ENCODE measurements at places on chromosomes 1 and 21.

DNA sequence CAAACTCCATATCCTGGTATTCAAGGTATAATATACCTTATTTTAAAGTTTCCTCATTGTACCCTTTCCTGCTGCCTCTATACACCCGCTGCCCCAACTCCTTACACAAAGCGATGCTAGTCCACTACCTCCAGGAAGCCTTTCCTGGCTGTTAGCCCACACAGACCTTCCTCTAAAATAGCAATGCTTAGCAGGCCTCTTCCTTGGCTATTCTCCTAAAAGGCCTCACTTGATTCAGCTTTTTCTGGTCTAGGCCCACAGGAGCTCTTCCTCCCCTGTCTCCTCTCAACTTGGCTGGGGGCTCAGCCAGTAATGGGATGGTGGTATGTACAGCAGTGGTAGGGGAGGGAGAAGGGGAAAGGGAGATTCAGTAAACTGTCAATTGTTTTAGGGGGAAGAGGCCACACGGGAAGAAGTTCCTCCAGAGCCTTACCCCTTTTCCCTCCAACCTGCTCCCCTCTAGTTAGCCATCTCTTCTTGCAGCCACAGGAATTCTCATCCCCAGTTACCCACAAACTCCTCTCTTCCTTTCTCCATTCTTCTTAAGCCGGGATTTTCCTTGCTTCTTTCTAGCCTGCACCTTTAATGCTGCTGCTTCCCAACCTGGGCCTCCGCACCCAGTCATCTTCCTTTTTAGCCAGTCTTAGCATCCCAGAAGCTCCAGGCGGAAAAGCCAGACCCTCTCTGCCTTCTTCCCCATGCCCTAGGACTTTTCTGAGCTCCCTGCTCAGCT lies 2.6 kb downstream of the LRRC41 start:
- DNase-seq: no peak

DNA sequence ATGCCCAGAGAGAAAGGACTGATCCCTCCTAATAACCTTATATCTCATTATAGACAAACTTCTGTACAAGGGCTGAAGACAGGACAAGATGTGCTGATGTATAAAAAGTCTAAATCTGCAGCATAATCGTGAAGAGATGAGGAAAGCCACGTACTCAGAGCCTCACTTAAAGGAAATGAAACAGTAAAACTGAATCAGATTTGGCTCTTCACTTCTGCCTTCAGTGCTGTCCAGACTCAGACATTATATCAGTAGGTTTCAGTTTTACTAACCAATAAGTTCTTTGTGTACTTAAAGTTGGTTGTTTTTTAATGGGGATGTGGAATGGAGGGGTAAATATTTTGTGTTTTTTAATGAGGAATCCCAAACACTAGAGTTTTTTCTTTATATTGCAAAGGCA lies 45.3 kb upstream of the RGS1 start:
- DNase-seq: peak; percentile 46

DNA sequence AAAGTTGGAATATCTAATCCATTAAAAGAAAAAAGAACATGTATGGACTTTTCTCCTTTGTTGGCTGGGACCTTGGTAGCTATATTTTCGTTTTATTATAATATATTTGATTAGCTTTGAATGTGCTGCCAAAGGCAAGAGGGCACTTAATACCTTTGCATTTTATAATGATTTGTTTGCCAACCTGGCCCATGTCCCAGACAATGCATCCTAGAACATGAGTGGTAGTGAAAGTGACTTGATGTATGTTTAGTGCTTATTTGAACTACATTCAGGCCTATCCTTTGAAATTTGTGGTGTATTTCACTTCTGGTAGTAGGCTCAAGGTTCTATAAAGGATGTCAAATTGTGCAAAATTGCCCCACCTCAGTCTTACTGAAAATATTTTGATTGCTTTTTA lies 25.9 kb downstream of the CACHD1 start:
- no peak for DNase-seq

GRCh38 chr1:15339570-15339969 lies 70.1 kb upstream of the EFHD2 start:
- no peak for DNase-seq

- DNase-seq: no peak
These were observed 23.9 kb downstream of the DNAJC16 start for GRCh38 chr1:15550573-15550972.

GRCh38 chr1:97340951-97341350 lies 579.9 kb downstream of the DPYD start:
- no peak for DNase-seq

- DNase-seq: no peak
These were observed 48.3 kb downstream of the CLIC4 start for GRCh38 chr1:24793447-24794129.

- DNase-seq: no peak
These were observed 149.9 kb upstream of the IRF2BP2 start for GRCh38 chr1:234759888-234760287.

- no peak for DNase-seq
These were observed 16.5 kb downstream of the BRWD1 start for GRCh38 chr21:39296891-39297290.

DNA sequence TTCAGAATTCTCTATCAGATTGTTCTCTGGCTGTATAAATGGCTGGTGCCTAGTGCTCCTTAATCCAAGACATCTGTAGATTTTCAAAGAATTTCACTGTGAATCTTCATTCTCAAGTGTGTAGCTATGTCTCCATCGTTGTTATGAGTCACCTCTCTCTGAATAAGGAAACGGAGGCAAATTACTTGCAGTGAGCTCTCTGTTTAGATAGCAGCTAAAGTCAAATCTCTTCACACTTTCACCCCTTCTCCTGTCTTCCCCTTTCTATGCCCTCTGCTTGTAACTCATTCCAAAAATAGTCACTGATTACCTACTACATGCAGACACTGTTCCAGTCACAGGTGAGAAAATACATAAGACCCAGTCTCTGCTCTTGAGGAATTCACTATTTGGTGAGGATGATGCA lies 39.7 kb downstream of the CHML start:
- peak; percentile 22 for DNase-seq

DNA sequence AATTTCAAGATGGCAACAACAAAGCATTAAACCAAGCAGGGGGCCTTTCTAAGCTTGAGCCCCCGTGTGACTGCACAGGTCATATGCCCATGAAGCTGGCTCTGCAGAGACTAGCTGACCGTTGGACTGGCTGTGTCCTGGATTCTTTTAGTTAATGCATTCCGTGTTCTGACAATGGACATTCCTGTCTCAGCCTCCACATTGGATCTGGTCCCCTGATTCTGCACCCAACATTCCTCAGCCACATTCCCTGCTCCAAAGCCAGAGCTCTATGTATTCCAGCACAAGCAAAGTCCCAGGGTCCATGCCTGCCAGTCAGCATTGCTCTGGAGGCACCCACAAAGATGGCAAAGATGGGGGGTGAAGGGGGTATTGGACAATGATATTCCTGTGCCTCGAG lies 5.1 kb upstream of the NAV1 start:
- DNase-seq: peak; percentile 2

- DNase-seq: no peak
These were observed 35.1 kb upstream of the LBR start for GRCh38 chr1:225462714-225463574.

- DNase-seq: no peak
These were observed 2.3 kb downstream of the AGPAT3 start for GRCh38 chr21:43867332-43867703.

DNA sequence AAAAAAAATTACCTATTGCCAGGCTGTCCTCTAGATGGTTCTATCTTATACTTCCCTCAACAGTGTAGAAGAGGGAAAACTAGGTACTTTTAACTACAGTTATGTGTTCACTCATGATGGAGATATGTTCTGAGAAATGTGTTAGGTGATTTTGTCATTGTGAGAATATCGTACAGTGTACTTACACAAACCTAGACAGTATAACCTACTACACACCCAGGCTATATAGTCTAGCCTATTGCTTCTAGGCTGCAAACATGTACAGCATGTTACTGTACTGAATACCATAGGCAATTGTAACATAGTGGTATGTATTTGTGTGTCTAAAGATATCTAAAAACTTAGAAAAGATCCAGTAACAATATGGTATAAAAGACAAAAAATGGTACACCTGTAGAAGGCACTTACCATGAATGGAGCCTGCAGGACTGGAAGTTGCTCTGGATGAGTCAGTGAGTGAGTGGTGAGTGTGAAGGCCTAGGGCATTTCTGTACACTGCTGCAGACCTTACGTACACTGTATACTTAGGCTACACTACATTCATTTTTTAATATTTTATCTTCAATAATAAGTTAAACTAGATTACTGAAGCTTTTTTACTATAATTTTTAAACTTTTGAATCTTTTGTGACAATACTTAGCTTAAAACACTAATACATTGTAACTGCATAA lies 13.2 kb downstream of the MGST3 start:
- no peak for DNase-seq

DNA sequence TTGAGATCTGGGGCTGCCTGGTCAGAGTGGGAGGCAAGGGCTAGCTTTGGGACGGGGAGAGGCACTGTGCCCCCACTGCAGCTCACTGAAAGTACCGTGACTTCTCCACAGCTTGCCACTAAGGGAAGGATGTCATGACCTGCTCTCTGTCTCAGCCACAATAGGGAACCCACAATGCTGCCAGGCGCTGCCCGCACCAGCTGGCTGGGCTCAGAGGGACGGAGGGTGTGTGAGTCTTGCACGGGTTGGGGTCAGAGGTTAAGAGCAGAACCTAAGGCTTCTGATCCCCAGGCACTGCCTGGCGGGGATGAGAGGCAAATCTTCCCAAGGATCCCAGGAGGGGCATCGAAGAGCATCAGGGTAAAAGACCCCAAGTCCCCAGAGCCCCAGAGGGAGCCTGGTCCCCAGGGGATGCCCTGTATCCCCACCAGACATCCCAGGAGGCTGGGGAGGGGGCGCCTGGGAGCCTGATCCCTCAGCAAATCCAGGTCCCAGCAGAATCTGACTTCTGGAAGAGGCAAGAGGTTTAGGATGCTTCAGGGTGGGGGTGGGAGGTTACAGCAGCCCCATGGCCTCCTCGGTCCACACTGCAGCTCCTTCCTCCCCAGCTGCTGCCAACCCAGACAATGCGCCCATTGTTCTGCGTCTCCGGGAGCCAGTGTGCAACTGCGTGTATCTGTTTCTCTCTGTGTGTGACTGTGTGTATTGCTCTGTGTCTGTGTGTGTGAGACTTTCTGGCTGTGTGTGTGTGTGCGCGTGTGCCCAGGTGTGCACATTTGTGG lies 2.0 kb upstream of the MARCKSL1 start:
- no peak for DNase-seq

- no peak for DNase-seq
These were observed 8.8 kb upstream of the COG2 start for GRCh38 chr1:230633469-230633868.

DNA sequence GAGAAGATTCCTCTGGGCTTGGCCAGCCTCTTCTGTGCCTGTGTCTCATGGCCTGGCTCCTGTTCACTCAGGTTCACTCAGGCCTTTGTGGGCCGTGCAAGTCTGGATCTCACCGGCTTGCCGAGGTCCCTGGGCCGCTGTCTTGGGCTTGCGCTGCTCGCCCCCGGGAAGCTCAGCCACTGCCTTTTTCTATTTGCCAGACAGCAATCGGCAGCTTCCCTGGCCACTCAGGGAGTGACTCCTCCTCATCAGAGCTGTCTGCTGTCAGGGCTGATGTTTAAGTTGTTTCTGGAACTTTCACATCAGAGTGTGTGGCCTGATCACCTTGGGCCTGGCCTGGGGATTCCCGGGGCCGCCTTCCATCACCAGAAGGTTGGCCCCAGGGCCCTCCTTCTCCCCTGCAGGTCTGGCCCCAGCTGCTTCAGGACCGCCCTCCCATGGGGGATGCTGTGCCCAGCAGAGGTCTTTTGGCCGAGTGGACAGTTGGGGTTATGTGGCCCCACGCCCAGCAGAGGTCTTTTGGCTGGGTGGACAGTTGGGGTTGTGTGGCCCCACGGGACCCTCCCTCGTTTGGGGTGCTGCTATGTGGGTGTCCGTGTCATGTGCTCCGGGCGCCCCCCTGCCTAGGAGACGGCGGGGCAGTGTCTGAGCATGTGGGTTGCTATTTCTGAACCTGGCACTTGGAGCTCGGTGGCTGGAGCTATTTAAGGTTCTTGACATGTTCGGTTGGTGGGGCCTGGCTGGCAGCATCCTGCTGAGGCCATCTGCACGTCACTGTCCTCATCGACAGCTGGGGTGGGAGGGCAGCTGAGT lies 12.5 kb downstream of the SLX9 start:
- DNase-seq: no peak

DNA sequence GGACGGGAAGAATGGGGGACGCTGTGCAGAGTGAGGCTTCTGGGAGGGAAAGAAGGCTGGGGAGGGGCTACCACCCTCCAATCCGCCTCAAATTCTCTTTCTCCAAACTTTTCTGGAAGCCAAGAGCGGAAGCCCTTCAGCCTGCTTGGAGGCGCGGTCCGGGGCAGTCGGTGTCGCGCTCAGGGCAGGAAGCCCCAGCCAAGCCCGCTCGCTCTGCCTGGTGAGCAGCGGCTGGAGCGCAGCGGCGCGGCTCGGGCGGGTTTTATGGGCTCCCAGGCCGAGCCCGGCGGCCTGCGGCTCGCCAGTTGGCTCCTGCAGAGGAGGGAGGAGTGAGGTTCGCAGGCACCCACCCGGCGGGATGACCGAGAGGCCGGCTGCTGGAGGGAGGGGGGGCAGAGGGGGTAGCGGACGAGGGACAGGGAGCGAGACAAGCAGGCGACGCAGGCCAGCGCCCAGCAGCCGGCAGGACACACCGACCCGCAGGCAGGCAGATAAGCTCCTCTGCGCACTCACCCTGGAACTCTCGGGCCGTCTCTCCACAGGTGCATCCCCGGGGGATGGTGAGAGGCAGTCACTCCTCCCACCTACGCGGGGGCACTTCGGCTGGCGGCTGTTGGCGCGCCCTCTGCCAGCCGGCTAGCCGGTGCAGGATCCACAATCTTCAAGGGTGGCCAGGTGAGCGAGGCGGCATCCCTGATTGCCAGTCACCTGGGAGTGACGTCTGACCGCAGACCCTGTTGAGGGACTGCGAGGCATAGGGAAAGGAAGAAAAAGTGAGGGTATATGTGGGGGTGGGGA lies at the start of gene AVPR1B:
Gene AVPR1B, minus strand, starts transcription at position 238 of the 798 bp plus-strand sequence. CDS start 498 bp downstream, outside the sequence.
- no peak for DNase-seq

DNA sequence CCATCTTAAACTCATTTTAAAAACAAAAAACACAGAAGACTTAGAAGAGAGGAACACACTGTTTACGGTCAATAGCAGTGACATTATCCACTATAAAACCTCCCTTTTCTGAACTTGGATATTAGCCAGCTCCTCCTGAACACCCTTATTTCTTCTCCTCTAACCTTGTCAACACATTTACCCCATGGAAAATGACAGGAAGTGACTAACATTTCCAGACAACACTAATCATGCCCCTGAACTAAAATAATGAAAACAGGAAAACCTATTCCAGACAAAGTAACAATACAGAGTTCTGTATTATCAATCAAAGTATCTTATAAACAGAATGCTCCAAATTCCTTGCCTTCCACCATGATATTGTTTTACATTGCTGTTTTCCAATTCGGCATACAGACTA lies 45.3 kb downstream of the PALMD start:
- no peak for DNase-seq

GRCh38 chr1:113895098-113895497 lies 7.7 kb upstream of the BCL2L15 start:
- no peak for DNase-seq

GRCh38 chr1:66617362-66618184 lies 83.6 kb downstream of the SGIP1 start:
- no peak for DNase-seq

GRCh38 chr1:157580828-157581210 lies 17.1 kb downstream of the FCRL4 start:
- no peak for DNase-seq

Measured in GM20000 (cell line).